ENCODE measurements at places on chromosomes 3 and 15.

DNA sequence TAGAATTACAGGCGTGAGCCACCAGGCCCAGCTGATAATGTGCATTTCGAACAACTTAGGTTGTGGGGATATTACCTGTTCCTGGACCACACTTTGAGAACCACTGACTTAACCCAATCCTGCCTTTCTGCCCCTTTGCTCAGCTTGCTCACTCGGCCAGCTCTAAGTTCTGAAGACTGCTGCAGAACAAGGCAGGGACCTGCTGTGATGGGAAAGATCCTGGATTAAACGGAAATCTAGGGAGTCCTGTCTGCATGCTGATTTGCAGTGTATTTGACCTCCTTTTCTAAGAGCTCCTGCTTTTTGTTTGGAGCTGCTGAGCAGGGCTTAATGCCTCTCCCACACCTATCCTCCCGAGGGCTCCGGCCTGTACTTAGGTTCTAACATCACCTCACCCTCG lies 2.9 kb downstream of the LTK start:
- no peak for DNase-seq

GRCh38 chr3:59263152-59263551 lies 213.3 kb upstream of the CFAP20DC start:
- DNase-seq = no peak

DNA sequence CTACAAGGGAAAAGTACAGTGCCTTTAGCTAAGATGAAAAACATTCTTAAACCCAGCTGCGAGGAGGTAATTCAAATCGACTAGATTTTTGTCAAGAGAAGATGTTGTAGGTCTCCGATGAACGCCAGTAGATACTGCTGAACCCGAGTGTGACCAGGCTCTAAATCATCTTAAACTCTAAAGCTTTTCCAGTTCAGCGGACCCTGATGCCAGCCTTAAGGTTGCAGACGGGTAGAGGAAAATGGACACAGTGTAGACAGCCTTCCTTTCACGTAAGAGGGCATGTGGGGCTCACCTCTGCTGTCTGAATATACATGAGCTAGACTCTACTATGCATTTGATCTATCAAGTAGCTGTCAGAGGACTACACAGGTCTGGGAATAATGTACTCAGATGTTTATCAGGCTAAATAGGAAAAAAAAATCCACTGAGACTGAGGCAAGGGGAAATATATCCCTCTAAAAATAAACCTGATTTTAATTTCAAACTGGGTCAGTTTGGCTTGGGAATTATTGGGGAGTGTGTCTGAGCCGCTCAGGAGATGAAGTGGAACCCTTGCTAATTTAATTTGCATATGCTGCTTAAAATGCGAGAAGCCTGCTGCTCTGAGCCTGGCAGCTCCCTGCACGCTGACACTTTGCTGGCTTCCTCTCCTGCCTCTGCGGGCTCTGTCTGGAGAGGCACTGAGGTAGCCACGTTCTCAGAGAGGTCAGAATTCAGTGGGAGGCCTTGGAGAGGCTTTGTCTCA lies 151.9 kb downstream of the CADPS start:
- no peak for DNase-seq

GRCh38 chr3:192422997-192423342 lies 304.4 kb downstream of the FGF12 start:
- DNase-seq = no peak

DNA sequence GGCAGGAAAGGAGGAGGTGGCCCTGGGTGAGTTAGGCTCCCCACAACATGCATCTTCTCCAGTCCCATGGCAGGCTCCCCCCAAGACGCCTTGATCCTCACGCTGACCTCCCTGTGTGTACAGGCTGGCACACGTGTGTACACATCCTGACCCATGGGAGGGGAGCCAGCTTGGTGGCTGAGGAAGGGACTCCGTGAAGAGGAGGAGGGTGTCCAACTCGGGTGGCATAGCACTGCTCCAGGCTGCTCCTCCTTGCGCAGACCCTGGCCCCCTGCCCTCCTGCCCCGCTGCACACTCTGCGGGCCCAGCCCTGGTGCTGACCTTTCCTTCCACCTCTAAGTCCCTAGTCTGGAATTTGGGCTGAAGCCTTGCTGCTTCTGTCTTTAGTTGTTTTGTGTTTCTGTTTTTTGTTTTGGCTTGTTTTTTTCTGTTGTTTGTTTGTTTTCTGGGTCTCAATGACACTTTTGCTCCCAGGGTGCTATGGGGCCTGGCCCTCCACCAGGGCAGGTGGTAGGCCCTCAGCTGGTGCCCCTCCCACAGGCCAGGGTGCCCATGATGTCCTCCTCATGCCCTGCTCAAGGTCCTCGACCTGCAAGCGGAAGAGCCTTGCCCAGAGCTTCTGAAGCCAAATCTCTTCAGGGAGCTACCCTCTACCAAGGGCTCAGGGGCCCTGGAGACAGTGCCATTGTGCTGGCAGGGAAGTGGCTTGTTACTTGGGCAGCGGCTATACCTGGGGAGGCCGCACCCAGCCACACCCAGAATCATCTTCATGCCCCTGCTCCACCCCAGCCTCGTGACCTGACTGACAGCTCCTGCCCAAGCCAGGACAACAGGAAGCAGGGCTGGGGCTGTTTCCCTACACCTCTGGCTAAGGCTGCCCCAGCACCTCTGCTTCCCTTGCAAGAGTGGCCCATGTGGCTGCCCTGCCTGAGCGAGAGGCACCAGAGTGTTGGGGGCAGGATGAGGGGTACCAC lies 5.1 kb downstream of the EPHB3 start:
- DNase-seq = peak; percentile 45

DNA sequence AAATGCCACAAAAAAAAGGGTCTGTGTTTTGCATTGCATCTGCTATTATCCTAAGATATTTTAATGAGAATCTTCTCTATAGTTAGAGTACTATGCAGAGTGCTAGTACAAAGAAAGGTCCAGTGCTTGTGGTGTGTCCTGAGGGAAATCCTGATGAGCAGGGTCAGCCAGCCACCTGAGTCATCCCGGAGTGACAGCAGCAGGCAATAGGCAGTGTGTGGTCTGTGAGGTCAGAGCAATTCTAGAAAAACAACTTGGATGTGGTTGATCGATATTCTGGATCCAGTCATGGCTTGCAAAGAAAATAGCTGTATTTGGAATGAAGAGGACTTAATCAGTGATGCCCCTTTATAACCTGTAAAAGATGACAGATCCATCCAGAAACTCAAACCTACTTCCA lies 119.2 kb downstream of the CTNNB1 start:
- DNase-seq = no peak
